ENCODE measurements at places on chromosomes 3 and 15.

DNA sequence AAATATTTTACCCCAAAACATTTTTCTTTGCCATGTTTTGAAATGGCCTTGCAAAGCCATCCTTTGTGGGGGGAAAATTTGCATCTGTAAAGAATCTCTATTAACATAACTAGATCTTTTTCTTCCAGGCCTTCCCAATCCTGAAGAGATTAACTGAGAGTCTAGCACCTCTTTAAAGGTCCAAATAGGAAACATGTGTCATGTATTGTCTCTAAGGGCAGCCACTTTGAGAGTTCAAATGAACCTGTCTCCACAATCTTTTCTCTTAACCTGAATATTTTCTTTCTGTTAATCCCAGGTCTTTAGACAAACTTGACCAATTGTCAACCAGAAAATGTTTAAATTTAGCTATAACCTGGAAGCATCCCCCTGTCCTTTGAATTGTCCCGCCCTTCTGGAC is 236.6 kb upstream of the PROK2 start:
- no peak for DNase-seq

GRCh38 chr3:165820671-165821123 is 16.5 kb downstream of the BCHE start:
- no peak for DNase-seq

- no peak for DNase-seq
These were observed 2.1 kb downstream of the LDHAL6B start for GRCh38 chr15:59208613-59209249.

- DNase-seq: no peak
These were observed 16.4 kb upstream of the PRR20G start for GRCh38 chr3:127304121-127304744.

GRCh38 chr3:11982341-11982941 is 21.7 kb upstream of the SYN2 start:
- DNase-seq: no peak

DNA sequence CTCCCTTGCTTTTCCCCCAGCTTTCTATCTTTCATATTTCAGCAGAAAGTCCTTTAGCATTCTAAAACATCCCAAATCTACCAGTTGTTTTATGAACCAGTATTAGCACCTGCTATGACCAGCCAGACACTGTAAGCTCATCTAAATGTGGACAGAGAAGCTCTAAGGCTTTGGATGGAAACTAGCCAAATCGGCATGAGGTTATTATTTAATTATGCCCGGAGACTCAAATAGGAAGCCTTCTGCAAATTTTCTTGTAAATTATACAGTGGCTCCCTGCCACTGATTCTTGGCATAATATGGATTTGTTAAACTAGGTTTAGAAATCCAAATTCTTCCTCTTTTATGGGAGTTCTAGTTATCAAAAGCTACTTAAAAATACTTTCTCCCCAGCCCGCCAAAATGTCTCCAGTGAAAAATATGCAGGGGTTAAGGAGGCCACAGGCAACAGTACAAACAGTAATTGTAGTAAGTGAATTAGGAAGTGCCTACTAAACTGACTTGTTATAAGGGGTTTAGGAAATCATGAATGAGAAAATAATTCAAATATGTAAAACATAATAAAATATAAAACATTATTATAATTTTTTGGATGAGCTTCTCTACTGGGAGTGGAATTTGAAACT is 15.4 kb downstream of the MYH15 start:
- no peak for DNase-seq

GRCh38 chr15:70892912-70893560 is 410 bp downstream of the LRRC49 start:
- DNase-seq: no peak

DNA sequence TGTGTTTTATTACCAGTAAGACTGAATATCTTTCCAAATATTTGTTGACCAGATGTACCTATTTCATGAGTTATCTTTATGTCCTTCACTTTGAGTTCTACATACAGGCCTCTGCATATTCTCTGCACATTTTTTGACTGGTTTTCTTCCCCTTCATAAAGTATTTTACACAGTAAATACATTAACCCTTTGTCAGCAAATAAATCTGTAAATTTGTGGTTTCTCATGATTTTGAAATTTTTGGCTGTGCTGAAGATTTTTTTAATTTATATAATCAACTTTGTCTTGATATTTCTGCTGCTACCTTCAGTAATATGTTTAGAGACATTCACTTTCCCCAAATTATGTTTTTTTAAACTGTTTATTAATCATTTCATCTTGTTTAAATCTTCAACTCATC is 50.5 kb downstream of the WNT5A start:
- DNase-seq: no peak

- no peak for DNase-seq
These were observed 18.9 kb downstream of the EIF1B start for GRCh38 chr3:40328374-40328773.

DNA sequence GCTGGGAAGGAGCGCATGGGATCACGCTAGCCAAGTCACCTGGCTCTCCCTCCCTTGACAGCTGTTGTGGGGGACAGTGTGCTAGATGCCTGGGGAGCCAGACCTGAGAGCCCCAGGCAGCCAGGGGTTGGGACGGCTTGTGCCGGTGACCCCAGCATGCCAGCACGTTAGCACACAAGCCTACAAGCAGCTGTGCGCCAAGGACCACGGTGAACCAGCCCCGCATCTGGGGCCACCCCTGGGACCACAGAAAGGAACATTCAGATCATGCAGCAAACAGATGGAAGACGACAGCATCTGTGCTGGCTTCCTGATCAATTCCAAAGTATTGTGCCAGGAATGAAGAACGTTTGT is 64.8 kb downstream of the NTRK3 start:
- DNase-seq: no peak

- no peak for DNase-seq
These were observed 309.8 kb upstream of the CTDSPL start for GRCh38 chr3:37551857-37552256.

DNA sequence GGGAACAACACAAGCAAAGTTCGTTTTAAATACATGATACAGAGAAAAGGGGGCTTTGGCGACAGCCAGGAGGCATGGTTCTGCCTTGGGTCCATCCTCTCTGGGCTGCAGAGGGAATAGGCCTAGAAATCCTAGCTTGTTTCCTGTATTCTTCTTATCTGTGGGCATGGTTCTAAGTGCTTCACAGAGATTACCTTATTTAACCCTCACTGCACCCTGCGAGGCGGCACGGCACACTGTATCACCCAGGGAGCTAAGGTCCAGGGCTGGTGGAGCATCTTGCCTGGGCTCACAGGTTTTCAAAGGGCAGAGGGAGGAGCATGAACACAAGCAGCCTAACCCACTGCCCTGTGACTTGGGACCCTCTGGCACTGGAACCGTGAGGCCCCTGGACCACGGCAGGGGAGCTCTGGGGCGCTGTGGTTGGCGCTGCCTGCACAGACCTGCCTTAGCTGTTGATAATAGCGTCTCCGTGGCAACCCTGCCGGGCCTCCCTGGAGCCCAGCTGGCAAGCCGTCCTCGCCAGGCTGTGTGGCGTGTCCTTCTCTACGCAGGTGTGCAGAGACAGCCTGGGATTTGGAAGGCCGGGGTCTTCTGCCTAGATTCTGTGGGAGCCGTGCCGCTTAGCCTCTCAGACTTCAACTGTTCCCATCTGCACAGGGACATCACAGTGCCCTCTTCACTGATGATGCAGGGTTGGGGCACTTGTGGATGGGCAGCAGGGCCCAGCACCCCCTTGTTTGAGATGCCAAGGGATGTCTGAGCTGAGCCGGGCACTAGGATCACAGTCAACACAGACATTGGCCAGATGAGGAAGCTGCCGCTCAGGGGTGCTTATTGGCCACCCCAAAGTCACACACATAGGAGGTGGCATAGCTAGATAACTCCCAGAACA is 154.6 kb upstream of the TLE3 start:
- no peak for DNase-seq

GRCh38 chr3:71384837-71385716 is 198.5 kb downstream of the FOXP1 start:
- DNase-seq: no peak

DNA sequence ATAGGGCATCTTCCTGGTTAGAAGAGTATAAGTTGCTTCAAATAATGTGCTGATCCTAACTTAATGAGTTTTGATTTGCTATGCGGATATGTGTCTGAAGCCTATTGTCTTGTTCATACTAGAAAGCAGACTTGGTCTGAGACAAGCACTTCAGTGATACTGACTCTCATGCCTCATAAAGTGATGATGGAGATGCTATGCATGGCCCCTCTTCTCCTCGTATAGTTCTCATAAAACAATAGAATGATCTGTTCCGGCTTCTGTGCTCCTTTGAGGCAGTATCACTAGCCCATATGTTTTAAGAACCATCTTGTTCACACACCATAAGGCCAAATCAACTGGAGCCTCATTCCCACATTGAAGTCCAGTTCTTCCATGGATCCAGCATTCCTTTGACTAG is 222.1 kb downstream of the LRTM1 start:
- no peak for DNase-seq

DNA sequence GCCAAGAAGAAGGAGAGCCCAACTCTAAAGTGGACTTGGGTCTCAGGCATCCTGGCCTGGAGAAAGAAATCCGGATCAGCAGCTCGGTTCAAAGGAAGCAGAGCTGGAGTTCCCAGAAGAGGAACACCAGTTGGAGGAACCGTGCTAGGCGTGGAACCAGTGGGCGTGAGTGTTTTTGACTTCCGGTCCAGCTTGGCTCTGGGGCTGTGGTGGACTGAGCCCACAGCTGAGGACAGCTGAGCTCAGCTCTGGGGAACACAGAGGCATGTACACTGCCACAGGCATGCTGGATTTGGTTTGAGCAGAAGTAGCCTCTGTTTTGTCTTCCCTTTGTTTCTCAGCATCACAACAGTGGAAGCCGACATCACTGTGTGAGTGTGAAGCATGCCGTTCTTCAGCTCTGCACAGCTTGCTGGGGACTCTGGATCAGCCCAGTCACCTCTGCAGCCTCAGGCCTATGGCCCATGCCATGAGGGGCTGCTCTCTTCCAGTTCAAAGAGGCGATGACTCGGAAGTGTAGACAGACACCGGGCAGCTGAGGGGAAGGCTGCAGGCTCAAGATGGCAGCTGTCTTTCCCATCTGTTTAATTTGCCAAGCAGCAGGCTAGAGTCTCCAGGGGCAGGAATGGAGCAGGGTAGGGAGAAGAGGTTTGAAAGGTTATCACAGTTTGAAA is 185.8 kb upstream of the UBE3A start:
- DNase-seq: no peak

DNA sequence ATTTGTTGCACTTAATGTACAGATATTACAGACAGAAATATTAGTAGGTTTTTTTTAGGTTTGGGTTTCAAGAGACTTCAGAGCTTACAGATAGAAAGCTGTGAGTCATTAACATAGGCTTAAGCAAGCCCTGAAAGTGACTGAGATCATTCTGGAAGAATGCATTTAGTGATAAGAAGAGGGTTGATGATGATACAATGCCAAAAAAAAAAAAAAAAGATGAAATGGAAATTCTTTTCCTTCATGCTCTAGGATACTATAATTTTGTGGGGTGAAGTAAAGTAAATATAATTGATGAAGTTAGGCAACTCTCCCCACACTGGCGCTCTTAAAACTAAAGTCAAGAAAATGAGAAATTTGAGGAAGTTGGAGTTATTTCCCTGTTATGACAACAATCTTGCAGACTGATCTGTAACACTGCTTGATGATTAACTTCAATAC is 169.4 kb upstream of the ZNF385D start:
- no peak for DNase-seq

GRCh38 chr3:150639262-150639661 is 36.1 kb downstream of the SELENOT start:
- no peak for DNase-seq

DNA sequence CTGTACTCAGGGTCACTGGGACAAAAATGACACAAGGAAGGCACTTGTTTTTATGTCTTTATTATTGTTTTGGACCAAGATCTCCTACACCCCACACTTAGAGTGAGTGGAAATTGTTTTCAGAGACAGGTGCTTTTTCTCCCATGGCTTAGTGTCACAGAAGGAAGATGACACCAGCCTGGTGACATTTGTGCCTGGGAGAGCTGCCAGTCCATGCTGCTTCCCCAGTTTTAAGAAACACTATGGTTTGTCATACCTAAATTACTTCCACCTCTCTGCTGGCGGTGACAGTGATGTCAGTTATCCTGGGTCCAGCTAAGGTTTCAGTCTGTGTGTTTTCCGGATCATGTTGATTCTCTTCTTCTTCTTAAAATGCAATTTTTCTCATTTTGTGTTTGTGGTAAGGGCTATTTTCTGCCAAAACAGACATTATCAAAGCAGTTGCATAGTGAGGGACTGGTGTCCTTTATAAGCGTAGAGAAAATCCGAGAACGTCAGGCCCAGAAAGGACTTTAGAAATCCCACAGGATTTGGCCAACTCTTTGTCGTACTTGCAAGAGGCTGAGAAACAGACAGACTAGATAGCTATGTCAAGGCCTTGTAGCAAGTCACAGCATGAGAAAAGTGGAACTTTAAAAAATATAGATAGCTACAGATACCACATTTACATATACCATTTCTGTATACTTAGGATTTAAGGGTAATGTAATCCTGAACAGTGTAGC is 149.5 kb downstream of the TP63 start:
- no peak for DNase-seq

GRCh38 chr3:113295463-113295862 is 84.1 kb downstream of the BOC start:
- DNase-seq: no peak

GRCh38 chr3:156145866-156146265 is 25.5 kb downstream of the KCNAB1 start:
- DNase-seq: no peak

- DNase-seq: no peak
These were observed 129.8 kb upstream of the MEF2A start for GRCh38 chr15:99435877-99436541.

DNA sequence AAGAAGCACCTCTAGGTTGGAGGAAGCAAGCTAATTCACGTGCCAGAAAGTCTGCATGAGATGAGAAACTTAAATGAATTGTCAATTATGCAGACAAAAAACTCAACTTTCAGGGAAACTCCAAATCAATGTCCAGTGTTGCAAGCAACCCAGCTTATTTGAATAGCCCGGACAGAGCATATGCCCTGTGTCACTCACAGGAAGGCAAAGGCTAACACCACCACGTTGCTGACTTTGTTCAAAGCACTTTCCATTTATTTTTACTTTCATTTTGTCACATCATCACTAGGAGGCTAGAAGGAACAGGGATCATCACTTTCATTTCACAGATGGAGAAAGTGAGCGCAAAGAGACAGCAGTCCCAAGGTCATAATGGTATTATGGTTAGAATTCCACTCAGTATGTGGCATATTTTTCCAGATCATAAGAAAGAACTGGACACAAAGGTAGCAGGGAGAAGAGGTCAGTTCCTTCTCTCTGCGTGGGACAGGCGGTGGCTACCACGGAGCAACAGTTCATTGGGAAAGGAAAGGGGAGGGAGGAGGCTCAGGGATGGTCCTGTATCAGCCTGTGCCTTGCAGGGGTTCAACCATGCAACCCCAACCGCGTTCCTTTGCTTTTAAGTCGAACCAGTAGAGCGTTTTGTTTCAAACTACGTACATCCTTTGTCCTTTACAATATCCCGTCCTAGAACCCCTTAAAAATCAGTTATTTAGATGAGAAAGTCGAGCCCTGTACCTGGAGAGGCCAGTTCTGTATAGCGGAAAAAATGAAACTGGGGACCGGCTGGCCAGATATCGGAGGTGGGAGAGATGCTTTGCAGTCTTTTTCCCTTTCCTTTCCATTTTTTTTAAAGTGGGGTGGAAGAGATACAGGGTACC is 1.1 kb downstream of the HEG1 start:
- DNase-seq: peak; percentile 63
